Natural killer cell treated with Interleukin-12 subunit alpha and Interleukin-12 subunit beta and Interleukin-15 and Interleukin-18, amount 100 ng/mL, for 72 hours (primary cell): ENCODE measurements at places on chromosomes 13 and 19.

- no peak for DNase-seq
These were observed 1.9 kb upstream of the CACNG7 start for GRCh38 chr19:53907193-53907581.

DNA sequence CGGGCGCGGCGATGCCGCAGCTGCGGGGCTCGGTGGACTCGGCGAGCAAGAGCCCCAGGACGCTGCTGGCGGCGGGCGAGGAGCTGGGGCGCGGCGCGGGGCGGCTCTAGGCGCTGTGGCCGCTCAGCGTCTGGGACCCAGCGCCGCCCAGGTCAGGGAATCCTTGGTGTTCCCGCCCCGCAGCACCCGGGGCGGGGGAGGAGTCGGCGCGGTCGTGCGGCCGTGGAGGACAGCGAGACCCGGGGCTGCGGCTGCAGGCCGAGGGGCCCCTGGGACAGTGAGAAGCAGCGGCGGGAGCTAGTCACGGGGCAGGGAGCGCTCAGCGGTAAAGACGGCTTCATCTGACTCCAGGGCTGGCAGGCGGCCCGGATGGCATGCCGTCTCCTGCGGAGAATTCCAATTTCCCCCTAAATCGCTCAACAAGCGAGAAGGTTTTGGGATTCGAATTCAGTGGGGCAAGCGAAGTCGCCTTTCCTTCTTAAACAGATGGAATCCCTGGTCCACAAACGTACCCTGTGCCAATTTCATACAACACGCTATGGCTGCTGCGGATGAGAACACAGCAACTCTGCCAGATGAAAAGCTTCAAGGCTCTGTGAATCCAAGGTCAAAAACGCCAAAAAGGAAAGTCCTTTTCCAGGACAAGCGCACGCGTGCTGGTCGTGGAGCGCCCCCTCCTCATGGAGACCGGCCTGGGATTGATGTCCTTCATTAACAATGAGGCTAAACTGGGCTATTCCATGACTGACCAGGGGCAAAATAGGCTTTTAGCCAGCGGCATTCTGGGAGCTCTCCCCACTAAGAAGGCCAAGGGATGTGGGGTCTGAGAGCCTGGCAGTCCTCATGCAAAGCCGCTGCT lies 4.2 kb upstream of the ZSCAN4 start:
- DNase-seq: no peak

GRCh38 chr13:97849305-97849704 lies 104.2 kb upstream of the IPO5 start:
- no peak for DNase-seq

- DNase-seq: no peak
These were observed 914.7 kb downstream of the SLITRK5 start for GRCh38 chr13:88585861-88586260.

GRCh38 chr19:19259741-19260140 lies 13.4 kb downstream of the TM6SF2 start:
- DNase-seq: no peak

DNA sequence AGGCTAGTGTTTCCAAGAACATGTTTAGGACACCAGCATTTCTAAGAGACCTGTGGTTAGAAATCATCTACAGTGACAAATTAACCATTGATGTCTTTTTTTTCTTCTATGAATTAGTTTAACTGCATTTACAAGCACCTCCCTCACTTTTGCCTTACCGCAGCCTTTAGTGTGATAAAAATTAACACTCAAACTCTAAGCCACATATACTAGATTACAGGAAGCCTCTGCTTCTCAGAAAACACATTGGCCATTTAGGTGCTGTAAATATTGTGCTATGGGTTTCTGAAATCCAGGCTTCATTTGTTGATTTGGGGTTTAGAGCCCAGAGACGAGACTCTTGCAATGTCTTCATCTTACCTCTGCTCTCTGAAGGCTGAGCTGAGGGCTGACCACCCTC lies 34.6 kb upstream of the OLFM4 start:
- no peak for DNase-seq

DNA sequence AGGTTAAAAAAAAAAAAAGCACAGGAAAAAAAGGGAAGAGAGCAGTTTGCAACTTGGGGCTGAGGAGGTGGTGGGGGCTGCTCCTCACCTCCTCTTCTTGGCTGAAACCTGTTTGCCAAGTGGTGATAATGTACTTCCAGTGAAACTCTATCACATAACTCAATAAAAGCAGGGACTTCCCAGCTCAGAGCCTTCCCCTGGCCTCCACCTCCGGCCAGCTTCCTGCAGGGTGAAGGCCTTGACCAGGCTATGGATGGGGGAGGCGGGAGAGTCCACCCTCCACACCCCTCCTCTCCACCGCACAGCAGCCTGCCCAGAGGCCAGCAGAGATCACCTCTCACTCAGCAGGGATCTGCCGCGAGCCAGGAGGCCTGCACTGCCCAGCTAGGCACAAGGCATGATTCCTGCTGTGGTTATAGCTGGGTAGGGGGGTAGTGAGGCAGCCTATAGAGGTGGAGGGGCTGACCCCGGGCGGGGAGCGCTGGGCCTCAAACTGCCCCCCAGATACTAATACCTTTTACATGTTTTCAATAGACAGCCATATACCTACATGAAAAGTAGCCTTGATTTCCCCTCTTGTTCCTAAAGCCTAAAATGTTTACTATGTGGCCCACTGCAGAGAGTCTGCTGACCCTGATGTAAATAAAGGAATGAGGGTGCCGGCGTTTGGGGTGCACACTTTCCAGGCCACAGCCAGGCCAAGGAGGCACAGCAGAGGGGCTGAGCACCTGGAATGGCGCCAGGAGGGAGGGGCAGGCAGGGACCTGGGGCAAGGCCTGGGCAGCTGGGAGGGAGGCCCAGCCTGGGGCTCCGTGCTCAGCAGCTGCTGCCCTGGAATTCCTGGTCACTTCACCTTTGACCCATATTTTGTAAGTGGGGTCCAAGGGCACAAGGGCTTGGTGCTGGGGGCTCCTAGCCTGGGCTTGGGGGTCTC lies 10.3 kb downstream of the ZNF787 start:
- DNase-seq: peak; percentile 22

DNA sequence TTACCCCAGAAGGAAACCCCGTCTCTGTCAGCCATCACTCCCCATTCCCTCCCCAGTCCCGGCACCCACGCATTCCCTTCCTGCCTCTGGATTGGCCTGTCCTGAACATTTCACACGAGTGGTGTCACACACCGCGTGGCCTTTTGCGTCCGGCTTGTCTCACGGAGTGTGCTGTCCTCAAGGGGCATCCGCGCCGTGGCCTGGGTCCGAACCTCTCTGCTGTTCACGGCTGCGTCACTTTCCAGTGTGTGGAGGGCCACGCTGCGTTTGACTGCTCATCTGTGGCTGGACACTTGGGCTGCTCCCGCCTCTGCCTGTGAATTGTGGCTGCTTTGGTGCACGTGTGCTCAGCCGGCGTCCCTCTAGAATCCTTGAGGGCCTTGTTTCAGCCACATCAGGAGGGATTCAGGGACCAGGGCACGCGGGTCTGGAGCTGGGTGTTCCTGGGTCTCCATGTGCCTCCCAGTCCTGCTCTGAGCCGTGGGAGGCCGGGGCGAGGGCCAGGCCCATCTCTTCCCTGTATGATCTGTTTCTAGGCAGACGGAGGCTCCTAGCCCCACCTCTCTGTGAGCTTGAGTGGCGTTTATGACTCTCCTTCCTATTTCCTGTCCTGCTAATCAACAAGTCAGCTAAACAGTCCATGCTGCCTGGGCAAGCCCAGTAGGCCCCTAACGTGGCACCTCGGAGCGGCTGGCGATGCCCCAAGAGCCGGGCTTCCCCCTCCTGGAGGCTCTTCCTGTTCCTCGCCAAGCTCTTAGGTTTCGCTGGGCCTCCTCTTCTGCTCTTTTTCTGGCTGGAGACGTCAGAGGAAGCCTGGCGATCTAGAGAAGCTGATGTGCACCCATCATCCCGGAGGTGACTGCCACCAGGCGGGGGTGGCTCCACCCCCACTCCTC lies 8.1 kb downstream of the STK11 start:
- DNase-seq: peak; percentile 59
